Stimulated activated CD8-positive, alpha-beta memory T cell treated with anti-CD3 and anti-CD28 coated beads, Interleukin-15, amount 100 ng/mL, for 1 hour (primary cell): ENCODE measurements at places on chromosomes 7 and 10.

DNA sequence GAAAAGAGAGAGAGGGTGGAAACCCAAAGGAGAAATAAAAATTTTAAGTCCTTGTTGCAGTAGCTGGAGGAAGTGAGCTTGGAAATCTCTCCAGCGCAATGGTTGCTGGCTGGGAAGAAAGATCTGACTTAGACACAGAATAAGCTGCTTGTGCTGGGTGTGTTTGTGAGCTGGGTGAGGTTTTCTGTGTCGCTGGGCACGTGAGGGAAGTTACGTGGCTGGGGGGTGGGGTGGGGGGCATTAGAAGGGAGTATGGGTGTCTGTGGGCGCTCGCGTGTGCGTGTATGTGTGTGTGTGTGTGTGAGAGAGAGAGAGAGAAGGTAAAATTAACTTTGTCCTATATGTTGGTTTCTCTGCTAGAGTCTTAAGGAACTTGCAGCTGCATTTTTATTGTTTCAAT is 11.6 kb downstream of the TCF7L2 start:
- no peak for DNase-seq

DNA sequence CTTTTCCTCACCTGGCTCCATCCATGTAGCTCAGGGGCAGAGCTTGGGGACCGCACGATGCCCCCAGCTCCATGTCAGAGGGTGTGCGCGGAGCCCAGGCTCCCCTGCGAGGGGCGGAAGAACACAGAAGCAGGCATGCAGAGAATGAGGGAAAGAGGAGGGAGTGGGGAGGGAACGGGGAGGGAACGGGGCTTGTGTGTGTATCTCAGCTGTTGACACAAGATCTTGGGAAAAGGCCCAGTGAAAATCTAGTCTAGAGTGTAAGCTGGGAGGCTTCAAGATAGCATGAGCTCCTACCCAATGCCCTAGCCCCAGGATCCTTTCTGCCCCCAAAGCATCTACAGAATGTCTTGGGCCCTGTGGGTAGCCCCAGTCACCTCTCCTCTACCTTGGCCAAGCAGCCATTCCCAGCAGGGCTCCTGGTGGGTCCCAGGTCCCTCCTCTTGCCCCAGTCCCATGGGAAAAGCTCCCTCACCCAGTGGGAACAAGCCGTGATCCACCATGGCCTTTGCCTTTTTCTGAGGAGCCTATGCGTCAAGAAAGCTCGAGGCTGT is 25.1 kb upstream of the NDST2 start:
- DNase-seq = no peak

- DNase-seq = no peak
These were observed 24.1 kb downstream of the GRIFIN start for GRCh38 chr7:2452074-2452507.

- DNase-seq = no peak
These were observed 136.5 kb downstream of the COBL start for GRCh38 chr7:51180092-51180491.

DNA sequence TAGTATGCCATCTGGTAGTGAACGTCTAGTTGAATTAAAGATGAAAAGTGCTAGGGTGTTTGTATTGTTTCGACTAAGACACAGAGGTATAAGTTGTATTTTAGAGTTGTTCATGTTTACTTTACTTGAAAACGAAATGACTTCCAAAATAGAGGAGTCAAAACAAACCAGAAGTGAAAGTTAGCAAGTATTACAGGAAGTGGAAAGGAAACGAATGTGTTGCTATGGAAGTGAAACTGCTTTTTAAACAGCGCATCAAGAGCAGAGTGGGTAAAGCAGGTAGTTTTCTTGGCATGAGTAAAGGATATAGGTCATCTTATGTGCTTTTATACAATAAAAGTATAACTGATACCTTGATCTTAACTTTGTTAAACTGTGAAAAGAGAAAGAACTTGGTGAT is 20.0 kb upstream of the GALNTL5 start:
- no peak for DNase-seq

GRCh38 chr7:158531661-158532060 is 56.0 kb downstream of the PTPRN2 start:
- DNase-seq = no peak

DNA sequence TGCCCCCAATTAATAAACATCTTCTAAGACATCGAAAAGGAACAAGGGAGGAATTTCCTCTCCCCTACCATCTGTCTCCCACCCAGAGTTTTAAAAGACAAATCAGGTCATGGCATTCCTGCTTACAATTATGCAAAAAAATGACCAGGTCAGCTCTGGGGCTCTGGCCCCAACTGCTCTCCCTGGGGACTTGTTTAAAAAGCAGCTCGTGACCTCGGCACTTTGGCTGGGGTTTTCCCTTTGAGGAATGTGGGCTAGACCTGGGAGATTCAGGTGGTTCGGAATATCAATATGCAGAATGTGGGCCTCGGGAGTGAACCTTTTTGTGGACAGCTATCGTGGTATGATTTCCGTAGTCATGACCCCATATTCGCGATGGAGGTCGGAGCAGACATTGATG is 648 bp upstream of the RADIL start:
- DNase-seq = no peak

- no peak for DNase-seq
These were observed 74.8 kb downstream of the MDH2 start for GRCh38 chr7:76122516-76123239.

DNA sequence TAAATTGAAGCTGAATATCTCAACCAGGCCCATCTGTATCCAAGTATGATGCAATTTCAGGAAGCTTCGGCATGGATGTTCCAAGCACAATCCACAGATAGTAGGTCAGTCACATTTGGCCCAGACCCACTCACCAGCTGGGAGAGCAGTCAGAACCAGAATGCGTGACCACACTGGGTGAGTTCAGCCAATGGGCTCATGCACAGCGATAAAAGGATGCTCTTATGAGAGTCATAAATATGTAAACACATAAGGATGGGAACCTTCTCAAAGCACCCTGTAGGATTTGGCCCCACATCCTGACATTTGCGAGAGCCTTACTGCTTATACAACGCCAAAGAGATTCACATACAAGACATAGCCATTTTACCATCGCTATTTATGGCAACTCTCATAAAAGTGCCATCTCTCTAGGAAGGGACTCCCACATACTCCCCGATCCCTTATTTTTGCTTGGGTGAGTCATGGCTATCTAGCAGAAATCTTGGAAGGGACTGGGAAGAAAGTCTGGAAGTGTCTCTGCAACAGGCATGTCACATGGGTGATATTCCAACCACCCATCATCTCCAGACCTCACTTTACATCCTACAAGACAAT is 3.0 kb downstream of the AFAP1L2 start:
- no peak for DNase-seq

- no peak for DNase-seq
These were observed 453.7 kb downstream of the SDK1 start for GRCh38 chr7:3754493-3755341.

- no peak for DNase-seq
These were observed 128.6 kb upstream of the PTPRZ1 start for GRCh38 chr7:121744319-121744718.

- no peak for DNase-seq
These were observed 5.8 kb downstream of the TBRG4 start for GRCh38 chr7:45105588-45106188.

DNA sequence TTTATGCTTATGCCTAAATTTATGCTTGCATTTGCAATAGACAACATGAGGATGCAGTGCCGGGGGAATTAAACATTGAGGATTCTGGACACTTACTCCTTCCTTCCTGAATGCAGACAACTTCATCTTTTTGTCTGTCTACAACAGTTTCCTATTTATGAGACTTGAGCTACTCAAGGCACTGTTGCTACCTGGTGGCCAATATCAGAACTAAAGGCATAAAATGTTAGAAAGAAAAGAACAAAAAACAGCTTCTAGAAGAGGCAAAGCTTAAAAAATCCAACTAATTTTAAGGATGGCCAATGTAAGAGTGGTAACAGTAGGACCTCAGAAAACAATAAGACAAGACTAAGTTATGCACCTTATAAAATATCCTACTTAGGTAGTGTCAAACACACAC is 144.5 kb upstream of the PTN start:
- DNase-seq = no peak

- no peak for DNase-seq
These were observed 155.2 kb upstream of the INSYN2A start for GRCh38 chr10:127351542-127351941.

DNA sequence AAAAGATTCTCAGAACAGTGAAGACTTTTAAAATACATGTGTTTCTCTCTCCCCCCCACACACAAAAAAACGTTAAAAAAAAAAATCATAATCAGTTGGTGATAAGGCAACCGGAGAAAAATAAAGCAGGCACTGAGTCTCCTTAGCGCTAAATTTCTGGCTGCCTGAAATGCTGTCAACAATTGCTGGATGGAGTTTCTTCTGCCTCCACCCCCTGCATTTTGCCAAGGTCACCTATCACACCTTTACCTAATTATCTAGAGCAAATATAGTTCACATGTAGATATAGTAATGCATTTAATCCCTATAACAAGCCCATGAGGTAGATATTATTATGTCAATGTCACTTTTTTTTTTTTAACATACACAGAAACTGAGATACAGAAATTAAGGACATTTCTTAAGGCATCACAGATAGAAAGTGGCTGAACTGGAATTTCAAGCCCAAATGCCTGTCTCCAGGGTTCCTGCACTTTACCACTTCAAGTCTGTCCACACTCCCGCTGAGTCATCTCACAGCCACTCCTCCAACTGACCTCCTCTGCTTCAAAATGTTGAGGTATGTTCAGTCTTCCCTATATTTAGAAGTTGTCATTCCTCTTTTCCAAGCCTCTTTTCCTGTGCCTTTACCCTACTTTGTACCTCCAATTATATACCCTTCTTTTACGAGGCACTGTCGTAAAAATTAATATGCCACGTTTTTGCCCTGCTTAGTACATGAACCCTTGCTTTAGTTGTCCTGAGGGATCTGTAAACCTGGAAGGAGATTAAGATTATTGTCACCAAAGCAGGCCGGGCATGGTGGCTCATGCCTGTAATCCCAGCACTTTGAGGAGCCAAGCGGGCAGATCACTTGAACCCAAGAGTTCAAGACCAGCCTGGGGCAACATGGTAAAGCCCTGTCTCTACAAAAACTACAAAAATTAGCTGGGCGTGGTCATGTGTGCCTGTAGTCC is 72.8 kb upstream of the MPP7 start:
- no peak for DNase-seq

DNA sequence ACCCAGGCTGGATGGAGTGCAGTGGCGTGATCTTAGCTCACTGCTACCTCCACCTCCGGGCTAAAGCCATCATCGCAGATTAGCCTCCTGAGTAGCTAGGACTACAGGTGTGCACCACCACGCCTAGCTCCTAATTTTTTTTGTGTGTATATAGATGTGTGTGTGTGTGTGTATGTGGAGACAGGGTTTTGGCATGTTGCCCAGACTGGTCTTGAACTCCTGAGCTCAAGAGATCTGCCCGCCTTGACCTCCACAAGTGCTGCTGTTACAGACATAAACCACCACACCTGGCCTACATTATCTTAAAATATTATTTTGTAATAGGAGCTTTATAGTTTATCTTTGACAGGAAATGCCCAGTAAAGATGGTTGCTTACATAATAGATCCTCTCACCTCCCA is 25.0 kb downstream of the FOXP2 start:
- no peak for DNase-seq

- no peak for DNase-seq
These were observed 645 bp downstream of the SLC26A4 start for GRCh38 chr7:107661081-107661864.

DNA sequence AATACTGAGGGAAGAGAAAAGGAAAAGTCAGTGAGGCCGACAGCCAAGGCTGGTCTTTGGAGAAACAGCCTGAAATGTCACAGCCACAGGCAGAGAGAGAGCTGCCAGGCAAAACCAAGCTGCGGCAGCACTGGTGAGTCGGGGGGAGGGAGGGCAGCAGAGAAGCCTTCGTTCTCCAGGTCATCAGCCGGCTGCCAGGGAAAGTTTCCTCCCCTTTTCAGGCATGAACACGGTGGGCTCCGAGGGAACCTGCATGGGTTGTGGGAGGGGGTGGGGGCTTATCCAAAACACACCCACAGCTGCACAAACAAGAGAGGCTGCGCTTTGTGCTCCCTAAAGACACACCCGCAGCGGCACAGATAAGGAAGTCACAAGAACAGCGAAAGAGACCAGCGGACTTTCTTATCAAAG is 62.3 kb upstream of the NKX6-2 start:
- no peak for DNase-seq

- DNase-seq = no peak
These were observed 485.8 kb upstream of the MGMT start for GRCh38 chr10:128981251-128981650.

- DNase-seq = peak; percentile 4
These were observed 238.5 kb downstream of the PHF14 start for GRCh38 chr7:11212080-11212711.

- DNase-seq = no peak
These were observed 4.1 kb upstream of the TAX1BP1 start for GRCh38 chr7:27735831-27736230.

DNA sequence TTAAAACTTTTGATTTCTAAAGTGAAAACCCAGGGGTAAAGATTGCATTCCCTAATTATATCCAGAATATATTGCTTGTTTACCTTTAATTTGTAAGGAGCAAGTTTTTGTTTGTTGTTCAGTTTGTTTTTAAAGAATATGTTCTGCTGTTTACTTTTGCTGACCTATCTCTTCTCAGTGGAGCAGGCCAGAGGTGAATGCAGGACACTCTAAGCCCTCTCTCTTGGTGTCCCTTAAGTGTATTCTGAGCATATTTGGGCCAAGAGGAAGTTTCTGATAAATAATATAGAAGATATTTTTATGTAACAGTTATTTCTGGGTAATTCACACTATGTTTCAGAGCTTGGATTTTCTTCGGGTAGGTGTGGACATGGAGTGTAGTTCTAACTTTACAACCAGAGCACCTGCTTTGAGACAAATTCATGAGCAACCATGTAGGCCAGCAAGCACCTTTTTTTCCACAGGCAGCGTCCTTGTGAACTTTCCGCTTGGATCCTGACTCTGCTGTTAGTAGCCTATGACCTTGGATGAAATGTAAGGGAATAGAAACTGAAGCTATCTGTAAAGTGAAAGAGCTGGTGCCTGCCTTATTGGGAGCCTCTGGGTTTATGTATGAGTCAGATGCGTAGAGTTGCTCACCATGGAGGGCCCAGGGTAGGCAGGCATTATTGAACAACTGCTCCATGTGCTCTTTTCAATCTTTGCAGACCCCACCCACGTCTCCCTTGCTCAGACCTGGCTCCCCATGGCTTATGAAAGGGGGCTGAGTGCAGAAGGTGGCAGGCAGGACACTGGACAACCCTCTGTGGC is 16.1 kb downstream of the OGDH start:
- no peak for DNase-seq

GRCh38 chr10:57962839-57963238 is 304.9 kb downstream of the IPMK start:
- no peak for DNase-seq

DNA sequence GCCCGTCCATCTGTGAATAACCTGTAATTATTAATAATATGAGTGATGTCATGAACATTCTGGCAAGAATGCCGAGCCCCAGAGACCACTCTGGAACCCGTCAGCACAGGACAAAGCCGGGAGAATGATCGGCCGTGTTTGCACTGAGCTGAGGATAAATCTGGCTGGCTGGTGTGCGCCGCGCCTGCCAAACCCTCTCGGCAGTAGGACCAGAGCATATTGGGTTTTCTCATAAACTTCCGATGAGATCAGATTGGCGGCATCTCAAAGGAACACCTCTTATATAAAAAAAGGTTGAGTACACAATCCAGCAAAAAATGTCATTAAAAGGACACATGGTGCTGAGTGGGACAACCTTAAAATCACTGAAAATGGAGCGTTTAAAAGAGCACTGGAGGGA is 296.0 kb upstream of the MKI67 start:
- no peak for DNase-seq
